ENCODE measurements at places on chromosomes 4 and X.
A peak's percentile ranks its signal among the peaks of the same experiment; 100 is the strongest.

DNA sequence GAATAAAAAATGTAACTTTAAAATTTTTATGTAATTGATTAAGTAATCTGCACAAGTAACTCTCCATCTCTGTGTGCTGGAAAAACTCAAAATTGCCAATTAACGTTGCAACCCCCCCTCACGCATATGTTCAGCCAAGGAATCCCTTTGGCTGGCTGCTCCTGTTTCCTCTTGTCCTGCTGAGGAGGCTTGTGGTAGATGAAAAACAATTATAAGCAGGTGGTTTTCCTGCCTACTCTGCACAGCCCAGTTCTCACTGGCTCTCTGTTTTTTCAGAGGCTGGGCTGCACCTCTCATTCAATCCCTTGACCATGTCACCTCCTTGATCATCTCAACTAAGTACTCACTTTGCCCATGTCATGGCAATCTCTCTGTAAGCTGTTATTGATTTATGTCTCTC, 1068.4 kb downstream of the ARAP2 start:
- DNase-seq = no peak

DNA sequence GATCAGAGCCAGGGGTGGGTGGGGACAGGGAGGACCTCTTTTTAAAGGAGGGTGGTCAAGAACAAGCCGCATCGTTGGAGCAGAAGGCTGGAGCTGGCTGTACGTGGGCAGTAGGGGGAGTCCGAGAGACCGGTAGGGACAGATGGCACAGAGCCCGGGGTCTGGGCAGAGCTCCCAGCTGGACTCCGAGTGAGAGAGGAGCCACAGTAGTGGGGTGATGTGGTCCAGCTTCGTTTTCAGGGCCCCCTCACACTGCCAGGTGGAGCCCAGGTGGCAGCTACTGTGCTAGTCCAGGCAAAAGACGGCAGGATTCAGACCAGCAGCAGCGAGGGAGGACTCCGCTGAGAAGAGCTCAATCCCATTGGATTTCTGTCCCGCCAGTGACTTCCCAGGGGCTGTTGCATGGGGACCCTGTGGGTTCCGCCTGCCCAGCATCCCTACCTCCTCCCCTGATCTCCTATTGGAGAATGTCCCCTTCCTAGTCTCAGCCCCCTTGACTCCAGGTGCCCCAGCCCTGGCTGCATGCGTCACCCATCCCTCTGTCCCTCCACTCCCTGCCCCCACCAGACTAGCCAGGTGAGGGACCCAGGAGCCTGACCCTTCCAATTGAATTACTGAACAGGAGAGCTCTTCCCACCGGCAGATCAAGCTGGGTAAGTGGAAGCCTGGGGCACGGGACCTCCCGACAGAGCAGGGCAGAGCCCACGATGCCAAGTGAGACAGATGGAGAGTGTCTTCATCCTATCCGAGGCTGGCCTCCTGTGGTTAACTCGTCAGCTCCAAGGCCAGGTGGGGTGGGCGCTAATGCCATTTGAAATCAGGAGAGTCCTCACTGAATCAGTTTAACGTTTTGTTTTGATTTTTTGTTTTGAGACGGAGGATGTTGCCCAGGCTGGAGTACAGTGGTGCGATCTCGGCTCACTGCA, 2.9 kb downstream of the ARHGAP4 start:
- DNase-seq = peak; percentile 65

DNA sequence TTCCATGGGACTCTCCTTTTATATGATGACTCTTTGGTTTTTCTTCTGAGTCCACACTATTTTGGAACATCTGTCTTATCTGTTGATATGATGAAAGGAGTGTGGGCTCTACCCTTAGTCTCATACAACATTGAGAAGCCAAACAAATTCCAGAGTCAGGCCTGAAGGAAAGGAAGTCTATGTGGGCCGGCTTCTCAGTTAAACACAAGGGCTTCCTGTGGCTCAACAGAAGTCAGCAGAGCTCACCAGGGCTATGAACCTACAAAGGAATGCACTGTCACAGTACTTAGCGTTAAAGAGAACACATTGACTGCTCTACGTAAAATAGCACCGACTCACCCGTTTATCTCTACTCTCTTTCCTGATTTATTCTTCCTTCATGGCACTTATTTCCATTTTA, 641.0 kb upstream of the FRG1 start:
- DNase-seq = peak; percentile 27

- DNase-seq = no peak
Measured at GRCh38 chr4:184007891-184008290, 102.8 kb downstream of the STOX2 start.

DNA sequence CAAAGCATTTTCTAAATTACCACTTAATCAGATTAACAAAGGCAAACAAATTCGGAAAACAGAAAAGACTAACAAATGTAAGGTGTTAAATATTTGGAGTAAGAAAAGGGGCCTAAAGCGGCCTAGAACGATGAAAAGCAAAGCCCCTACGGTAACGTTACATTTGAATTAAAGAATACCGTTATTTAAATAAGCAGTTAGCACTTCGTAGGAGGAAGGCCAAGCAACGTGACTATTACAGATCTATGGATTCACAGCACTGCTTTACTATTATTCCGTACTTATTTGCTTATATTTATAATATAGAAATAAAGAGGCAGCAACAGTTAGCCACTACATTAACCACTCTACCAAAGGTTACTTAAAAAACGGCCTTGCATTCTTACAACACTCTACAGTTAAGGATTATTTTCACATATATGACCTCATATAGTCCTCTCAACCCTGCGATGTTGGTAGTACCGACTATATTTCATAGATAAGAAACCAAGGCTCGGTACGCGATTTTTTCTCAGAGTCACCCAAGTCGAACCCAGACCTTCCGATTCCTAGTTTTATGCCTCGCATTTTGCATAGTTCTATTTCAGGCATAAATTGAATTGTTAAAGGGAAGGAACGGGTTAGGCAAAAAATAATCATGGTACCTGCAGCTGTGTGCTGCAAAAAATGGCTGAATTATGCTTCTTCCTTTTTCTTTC, 2.9 kb downstream of the KLHL15 start:
- peak; percentile 5 for DNase-seq

- DNase-seq = no peak
Measured at GRCh38 chrX:25762656-25763055, 375.5 kb upstream of the MAGEB18 start.

DNA sequence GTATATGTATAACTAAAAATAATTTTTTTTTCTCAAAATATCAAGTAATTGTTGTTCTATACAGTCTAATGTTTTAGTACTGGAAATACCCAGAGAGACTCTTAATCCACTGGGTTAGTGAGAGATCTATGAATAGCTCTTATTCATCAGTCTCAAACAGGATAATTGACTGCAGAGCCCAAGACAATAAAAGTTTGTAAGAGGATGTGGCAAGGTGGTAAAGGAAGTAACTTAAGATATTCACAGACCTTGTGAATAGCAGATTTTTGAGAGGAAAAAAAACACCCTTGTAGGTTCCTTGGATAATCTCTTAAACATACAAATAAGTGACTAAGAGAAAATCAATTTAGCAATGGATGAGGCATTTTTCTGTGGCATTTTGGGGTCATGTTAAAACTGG, 210.9 kb upstream of the FAM241A start:
- peak; percentile 86 for DNase-seq

DNA sequence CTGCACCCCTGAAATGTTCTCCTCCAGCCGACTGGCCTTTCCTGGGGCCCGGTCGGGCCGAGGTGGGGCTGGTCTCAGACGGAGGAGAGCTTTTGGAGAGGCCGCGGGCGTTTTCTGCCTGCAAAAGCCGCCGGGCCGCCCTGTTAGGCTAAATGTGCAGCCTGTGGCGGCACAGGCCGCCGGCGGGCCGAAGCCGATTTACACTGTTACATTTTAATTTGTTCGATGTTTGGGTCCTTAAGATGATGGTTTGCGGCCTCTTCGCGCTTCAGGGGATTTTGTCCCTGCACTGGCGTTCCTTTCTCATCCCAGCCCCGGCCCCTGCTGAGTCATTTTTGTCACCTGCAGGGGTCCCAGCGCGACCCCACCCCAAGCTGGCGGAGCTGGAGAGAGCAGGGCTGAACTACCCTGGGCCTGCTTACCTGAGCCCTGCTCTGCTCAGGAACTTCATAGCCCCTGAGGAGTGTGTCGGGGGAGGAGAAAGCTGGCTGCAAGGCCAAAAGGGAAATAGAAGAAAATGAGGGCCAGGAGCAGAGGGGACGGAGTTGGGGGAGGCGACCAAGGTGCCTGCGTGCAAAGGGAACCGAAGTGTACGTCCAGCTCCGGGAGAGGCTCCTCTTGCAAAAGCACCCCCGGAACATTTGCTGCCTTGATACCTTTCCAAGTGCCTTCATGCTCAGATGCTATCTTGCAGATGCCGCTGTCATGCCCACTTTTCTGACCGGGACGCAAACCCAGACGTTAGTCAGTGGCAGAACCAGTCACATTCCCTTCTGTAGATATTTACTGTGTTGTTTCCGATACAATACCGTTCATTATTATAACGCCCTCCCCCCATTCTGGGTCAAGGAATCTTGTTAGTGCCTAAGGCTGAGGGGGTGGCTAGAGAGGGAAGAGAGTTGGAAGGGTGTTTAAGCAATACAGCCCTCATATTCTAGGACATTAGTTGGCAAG, 977 bp upstream of the RBBP7 start:
- DNase-seq = peak; percentile 36

DNA sequence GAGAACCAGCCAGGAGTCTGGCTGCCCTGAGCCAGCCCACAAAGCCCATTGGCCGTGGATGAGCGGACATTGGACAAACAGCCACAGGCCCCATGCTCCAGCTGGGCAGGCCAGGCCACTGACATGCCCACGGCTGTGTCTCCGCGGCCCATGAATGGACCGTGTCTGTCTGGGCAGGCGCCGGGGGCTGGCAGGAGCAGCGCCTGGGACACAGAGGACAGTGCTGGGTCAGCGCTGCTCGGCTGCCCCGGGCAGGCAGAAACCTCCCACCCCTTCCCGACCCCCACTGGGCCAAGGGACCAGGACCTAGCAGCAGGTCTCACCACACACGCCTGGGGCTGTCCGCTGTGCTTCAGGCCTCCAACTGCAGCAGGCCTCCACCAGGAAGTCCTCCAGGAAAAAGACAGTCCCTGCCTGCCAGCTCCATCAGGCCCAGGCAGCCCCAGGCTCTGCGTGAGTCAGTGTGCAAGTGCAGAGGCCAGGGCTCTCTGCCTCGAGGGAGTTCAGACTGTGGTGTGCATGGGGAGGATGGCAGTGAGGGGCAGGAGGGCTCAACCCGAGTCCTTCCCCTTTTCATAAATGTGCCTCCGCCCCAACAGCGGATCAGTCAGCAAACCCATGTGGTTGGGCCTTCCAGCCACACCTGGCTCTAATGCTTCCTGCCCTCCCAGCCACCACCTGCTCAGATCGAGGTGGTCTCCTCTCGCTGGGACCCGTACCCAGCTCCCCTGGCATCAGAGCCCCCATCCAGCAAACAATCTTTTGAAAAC, 17.2 kb upstream of the FGFR3 start:
- DNase-seq = no peak

DNA sequence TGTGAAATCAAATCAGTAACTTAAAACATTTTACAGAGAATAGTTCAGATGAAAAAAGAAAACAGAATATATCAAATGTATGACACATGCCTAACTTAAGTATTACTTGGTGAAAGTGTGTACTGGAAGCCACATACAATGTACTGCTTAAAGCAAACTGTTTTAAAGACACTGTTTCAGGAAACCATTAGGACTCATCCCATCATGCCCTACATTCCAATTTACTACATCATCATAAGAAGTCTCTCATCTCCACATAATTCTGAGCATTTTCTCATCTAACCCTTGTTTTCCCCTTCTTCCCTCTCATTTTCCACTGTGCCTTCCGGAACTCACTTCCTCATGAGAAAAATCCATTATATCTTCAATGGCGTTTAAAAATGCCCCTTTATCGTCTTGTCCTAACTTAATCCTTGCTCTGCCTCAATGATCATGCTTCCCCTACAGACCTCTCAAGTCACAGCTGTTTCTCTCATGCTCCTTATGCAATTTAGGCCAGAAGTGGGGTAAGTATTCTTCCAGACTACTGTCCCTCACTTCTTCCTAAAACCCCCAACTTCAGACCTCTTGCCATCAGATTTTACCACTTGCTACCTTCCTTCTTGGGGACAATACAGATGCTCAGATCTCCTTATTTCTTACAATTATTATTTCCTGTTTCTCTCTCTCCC, 26.8 kb upstream of the FGF5 start:
- DNase-seq = no peak

DNA sequence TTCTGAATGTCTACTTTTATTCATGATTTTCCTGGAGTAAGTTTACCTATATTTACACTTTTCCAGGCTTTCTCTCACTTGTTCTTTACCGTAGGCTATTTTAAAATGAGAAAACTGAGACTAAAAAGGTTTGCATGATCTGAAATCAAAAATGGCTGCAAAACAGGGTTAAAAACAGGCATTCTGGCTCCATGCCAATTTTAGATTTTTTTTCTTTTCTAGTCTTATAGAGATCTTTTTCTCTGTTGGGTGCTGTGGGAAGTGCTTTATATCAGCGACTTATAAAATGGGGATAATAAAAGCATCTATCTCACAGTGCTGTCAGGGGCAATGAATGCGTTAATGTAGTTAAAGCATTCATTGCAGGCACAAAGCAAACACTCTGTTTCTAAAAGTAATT, 294.8 kb downstream of the PACRGL start:
- no peak for DNase-seq

GRCh38 chr4:54058171-54058570, 6.2 kb downstream of the CHIC2 start:
- DNase-seq = no peak

DNA sequence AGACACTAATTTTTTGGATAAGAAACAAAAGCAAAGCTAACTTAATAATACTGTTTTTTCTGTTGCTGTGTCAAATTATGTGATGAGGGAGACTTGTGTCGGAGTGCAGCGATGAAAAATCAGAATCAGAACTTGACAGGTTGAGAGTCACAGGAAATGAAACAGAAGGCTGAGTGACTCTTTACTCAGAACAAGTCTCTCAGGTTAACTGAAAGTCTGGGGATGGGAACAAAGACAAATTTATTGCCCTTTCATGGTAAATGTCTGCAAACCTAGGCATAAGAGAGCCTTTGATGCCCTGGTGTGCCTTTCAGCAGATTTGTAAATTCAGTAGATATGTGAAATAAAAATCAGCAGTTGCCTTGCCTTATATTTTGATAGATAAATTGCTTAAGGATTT, 96.0 kb downstream of the ADGRL3 start:
- DNase-seq = no peak

- no peak for DNase-seq
Measured at GRCh38 chr4:179130122-179130714, 1688.0 kb upstream of the AGA start.

DNA sequence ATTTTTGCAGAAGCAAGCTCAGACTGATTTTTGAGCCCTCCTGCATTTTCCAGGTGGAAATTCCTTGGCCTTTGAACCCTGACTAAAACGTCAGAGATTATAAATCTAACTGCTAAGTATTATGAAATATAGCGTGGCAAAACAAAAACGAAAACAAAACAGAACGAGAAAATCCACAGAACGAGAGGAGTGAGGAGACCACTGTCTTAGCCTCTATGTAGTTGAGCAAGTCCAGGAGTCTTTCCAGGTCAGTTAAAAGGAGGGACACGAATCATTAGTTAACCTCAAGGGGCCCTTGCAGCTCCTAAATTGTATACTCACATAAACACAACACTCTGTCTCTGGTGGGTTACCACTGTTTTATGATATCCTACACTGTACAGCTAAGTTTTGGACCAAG, 80.2 kb downstream of the SYNPO2 start:
- DNase-seq = peak; percentile 1

Measured in SK-MEL-5 (cell line).